ENCODE measurements at places on chromosomes 4 and X. TPM values are rescaled to one million over a fixed set of nuclear protein-coding genes. Genes with fewer than 3 reads are reported as not detected.

ZBTB33 gene
- 34.4 TPM for total RNA-seq

TMEM156 gene
- total RNA-seq = 1.6 TPM

WDR17 gene
- 37.8 TPM for total RNA-seq

DTHD1 gene
- not detected for total RNA-seq

CFAP99 gene
- total RNA-seq = not detected

DCK gene
- 37.0 TPM for total RNA-seq

FRMD7 gene
- 1.4 TPM for total RNA-seq

GTPBP6 gene
- 21.7 TPM for total RNA-seq

GRID2 gene
- 19.8 TPM for total RNA-seq

REELD1 gene
- total RNA-seq = not detected

Measured in camera-type eye (tissue), 1 donor.